ENCODE measurements at places on chromosomes 5 and 9. TPM values are rescaled to one million over a fixed set of nuclear protein-coding genes. Genes with fewer than 3 reads are reported as not detected.

DNA sequence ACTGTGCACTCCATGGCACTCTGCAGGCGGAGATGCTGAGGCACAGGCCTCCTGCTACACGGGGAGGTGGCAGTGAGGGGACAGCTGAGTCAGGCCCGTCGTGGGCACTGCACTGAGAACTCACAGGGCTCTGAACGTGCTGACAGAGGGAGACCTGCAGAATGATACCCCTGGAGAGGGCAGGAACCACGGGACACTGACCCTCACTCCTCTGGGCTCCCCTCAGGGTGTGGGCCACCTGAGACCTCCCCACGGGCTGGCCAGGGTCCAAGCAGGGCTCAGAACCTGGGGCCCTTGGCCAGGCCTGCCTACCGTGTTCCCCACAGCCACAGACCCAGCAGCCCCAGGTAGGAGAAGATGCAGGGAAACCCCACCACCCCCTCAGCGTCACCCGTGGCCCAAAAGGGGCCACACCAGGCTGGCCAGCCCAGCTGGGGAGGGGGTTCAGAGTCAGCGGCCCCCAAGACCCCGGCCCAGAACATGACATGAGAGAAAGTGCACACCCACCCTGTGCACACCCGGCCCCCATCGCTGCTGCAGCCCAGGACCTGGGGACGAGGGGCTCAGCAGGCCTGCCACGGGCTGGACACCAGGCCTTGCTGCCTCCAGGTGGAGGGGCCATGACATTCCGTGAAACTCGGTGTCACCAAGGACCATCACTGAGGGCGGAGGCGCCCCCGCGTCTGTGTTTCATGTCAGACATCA lies 30.9 kb downstream of the GLT6D1 start:
- DNase-seq = no peak

DNA sequence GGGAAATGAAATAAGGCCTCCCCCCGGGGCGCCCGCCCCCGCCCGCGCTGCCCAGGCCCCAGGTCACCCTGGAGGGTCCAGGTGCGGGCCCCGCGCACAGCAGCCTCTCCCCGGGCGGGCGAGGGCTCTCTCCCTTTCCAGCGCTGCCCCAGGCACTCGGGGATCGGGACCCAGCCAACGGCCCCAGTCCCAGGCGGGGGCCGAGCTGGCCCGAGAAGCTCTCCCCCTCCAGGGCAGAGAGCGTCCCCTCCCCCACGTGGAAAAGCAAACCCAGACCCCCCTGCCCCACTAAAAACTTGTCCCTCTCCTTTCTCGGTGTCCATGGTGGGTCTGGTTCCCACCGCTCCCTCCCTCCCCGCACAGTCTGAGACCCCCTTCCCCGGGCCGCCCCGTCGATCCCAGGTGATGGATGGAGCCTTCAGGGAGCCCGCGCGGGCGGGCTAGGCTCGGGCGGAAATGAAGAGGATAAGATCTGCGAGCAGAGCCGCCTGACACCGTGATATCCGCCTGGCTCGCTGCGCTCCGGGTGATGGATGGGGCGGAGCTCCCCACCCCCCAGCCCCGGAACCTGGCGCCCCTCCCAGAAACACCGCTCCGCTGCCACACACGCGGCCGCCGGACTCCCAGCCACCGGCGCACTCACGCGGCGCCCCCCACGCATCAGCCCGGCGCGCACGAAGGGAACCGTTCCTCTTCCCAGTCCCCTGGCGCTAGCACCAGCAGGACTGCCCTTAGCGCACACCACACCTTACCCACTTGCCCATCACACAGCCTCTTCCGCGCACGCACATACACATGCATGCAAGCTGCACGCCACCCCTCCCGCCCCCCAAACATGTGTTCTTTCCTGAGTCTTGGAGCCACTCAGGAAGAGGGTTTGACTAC lies 81.7 kb upstream of the ZBTB43 start:
- peak; percentile 18 for DNase-seq

- DNase-seq = no peak
These were observed 99.9 kb upstream of the TLE4 start for GRCh38 chr9:79471580-79472543.

GRCh38 chr5:158127536-158127935 lies 268.6 kb upstream of the CLINT1 start:
- DNase-seq = no peak

DNA sequence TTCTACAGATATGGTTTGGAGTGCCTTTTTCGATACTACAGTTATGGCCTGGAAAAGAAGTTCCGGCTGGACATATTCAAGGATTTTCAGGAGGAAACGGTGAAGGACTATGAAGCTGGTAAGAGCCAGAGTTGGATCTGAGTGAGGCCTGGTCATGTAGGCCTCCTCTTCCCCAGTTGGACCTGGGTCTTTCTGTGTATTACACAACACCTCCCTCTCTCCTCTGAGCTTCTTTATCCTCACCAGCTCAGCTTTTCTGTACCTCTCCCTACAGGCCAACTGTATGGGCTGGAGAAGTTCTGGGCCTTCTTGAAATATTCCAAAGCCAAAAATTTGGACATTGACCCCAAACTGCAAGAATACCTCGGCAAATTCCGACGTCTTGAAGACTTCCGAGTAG lies 39.2 kb downstream of the FAXDC2 start:
- no peak for DNase-seq

DNA sequence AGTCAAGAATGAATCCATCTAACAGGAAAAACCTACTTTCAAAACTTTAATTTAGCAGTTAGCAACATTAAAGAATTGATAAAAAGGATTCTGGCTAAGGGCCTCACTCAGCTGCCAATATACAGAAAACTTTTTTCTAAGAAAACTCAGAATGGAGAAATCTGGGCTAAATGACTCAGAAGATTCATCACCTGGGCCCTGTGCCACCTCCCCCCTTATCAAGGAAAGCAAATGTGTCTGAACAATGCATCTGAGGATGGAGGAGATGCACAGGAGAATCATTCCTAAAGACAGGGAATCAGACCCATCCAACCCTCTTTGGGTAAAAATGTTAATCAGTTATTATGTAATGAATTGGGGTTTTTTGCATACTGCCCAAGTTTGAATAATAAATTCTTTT lies 592.0 kb upstream of the DMAC1 start:
- no peak for DNase-seq

GRCh38 chr9:33884856-33885701 lies 68.1 kb downstream of the UBE2R2 start:
- no peak for DNase-seq

- DNase-seq = no peak
These were observed 15.9 kb upstream of the C5orf63 start for GRCh38 chr5:127089191-127089590.

DNA sequence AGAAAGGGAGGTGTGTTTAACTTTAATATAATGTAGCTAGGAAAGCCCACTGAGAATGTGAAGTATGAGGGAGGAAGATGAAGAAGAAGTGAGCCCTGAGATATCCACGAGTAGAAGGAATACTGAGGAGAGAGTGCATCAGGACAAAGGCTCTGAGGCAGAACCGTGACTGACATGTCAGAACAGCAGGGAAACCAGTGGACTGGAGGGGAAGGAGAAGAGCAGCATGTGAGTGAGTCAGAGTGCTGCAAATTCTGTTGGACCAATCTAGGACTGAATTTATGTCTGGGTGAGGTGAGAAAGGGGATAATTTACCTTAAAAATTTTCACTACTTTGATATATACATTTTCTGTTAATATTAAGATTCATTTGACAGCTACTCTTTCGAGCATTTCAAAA lies 110.3 kb downstream of the ST8SIA4 start:
- DNase-seq = no peak

DNA sequence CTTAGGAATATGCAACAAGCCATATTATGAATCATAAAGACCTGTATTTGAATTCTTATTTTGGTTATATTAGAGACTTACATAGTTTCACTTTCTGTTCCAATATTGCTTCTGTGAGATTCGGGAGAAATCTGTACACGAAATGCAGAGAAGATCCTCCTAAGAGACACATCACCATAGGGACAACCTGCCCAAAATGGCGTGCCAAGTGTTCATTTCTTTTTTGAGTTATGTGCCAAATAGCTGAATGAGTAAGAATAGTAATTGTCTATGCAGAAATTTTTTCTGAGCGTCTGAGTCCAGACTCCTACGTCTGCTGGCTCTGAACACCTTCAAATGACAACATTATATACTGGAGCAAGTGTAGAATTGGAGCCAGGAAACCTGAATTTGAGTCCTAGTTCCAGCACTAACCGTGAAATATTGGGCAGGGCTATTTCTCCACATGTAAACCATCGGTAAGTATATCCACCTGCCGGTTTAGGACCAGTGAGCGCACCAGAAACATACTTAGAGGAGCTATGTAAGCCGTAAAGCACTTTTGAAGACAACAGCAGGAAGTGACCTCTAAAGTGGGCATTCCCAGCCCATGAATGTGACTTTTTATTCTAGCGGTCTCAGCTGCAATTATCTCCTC lies 163.9 kb upstream of the DMRT1 start:
- no peak for DNase-seq

- DNase-seq = no peak
These were observed 9.1 kb downstream of the AP3S1 start for GRCh38 chr5:115850744-115851416.

DNA sequence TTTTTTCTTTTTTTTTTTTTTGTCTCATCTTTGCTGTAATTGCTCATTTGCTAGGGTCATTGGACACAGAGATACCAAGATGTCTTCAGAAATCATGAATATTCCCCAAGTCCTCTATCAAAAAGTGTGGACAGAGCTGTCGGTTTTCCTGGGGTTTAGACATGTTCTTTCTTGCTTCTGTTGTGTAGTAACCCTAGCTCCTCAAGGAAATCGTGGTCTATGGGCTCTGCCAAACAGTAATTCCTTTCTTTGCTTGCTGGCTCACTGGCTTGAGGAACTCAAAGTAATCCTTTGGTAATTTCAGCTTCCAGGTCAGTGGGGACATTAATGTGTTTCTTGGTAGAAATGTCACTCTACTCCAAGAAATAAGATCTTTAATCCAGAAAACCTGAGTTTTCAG lies 101.7 kb downstream of the TMC1 start:
- no peak for DNase-seq

FBXW11 gene
- total RNA-seq = 159 TPM

PHF24 gene
- 19.2 TPM for total RNA-seq

PTGES gene
- total RNA-seq = 3.7 TPM

NTNG2 gene
- total RNA-seq = 16.3 TPM

PPP3R2 gene
- 0.41 TPM for total RNA-seq

DEPDC1B gene
- total RNA-seq = 12.2 TPM

GABBR2 gene
- total RNA-seq = 39.9 TPM

TEX48 gene
- total RNA-seq = not detected

Measured in frontal cortex (tissue), 4 donors.